ENCODE measurements at places on chromosomes 4 and X.

- no peak for DNase-seq
These were observed 73.3 kb downstream of the RGS12 start for GRCh38 chr4:3365871-3366842.

DNA sequence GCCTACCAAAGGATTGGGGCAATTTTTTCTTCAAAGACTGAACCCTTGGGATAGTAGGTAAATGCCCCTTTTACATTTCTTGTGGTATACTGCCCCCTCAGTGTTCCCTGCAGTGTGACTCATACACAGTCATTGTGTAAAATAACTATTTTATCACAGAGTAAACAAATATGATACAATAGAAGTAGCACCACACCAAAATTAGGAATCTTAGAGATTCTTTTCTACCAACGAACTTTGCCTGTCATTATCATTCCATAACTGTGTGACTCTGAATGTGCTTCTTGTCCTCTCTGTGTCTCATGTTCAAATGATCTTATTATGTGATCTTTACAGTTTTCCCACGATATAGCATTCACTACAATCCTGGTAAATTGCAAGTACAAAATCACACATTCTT is 517.0 kb downstream of the ZIC3 start:
- no peak for DNase-seq

DNA sequence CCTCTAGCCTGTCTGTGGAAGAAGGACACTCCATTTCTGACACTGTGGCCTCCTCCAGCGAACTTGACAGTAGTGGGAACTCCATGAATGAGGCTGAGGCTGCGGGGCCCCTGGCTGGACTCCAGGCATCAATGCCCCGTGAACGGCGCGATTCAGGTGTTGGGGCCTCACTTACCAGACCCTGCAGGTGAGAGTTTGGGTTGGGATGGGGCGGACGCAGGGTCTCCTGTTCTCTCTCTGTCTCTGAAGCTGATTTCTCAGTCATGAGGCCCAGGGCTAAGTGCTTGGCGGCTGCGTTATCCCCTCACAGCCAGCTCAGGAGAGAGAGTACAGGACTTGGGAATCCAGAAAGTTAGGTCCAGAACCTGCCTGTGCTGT is 71.0 kb downstream of the STARD8 start:
- DNase-seq = no peak

DNA sequence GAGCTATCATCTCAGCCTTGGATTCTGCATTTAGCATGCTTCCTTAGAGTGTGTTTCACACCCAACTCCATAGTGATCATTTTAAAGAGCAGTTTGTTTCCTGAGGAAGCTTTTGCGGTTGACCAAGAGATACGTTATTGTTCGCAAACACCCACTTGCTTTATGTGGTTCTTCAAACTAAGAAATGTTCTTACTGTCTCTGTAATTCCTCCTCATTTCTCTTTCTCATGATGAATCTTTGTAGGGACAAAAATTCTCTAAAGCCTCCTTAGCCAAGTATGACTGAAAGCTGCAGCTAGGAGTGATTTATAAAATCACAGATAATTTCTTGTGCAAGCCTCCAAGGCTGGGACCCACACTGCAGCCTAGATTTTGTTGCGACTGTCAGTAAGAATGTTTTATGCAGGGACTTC is 10.0 kb downstream of the TNIP3 start:
- DNase-seq = no peak

GRCh38 chr4:109708990-109709389 is 5.7 kb upstream of the CASP6 start:
- no peak for DNase-seq

GRCh38 chrX:119692191-119693039 is 553 bp downstream of the SEPTIN6 start:
- peak; percentile 33 for DNase-seq

- no peak for DNase-seq
These were observed 18.3 kb downstream of the FBXL5 start for GRCh38 chr4:15636818-15637217.

GRCh38 chr4:82753725-82754410 is 44.7 kb downstream of the SCD5 start:
- DNase-seq = no peak

- DNase-seq = no peak
These were observed 174.8 kb upstream of the CXCL13 start for GRCh38 chr4:77430847-77431246.

GRCh38 chrX:108664701-108665100 is 71.7 kb downstream of the IRS4 start:
- DNase-seq = no peak

DNA sequence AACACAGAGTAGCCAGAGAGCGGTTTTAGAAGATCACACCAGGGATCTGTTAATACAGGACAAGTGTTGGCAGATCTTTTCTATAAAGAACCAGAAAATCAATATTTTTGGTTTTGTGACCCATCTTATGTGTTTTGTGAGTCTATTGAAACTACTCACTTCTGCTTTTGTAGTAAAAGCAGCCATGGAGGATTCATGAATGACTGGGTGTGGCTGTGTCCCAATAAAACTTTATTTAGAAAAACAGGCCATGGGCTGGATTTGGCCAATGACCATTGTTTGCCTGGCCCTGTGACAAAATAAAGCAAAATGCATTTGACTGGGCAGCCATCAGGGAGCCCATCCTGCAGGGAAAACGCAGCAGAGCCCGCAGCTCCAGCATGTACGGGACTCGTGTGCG is 99.9 kb upstream of the ADRA2C start:
- no peak for DNase-seq

- no peak for DNase-seq
These were observed 1040.0 kb downstream of the FAT4 start for GRCh38 chr4:126354784-126355183.

- peak; percentile 79 for DNase-seq
These were observed 100.1 kb downstream of the CXXC4 start for GRCh38 chr4:104394406-104395167.

GRCh38 chr4:113761620-113762185 is at the start of gene CAMK2D:
TSS of gene CAMK2D (minus strand) at chr4:113761738. CDS start at chr4:113761068, 670 bp downstream.
- DNase-seq = peak; percentile 95

GRCh38 chr4:156781852-156782251 is 189.7 kb downstream of the PDGFC start:
- no peak for DNase-seq

DNA sequence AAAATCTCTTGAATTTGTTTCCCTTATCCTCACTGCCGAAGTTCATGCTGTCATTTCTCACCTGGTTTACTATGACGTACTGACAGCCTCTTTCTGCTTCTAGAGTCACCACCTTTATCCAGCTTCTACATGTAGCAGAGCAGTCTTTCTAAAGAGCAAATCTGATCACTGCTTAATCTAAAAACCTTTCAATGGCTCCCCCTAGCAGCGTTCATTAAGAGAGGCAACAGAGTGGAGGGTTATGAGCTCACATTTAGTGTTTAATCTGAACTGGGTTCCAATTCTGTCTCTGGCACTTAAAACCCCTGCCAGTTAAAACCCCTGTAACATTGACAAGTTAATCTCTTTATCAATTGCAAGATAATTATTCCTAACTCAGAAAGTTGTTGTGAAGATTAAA is 4.4 kb downstream of the RBPJ start:
- DNase-seq = peak; percentile 17

- DNase-seq = no peak
These were observed 73.3 kb downstream of the NCAPG start for GRCh38 chr4:17884063-17884462.

- no peak for DNase-seq
These were observed 46.6 kb downstream of the TSPAN7 start for GRCh38 chrX:38607976-38608375.

DNA sequence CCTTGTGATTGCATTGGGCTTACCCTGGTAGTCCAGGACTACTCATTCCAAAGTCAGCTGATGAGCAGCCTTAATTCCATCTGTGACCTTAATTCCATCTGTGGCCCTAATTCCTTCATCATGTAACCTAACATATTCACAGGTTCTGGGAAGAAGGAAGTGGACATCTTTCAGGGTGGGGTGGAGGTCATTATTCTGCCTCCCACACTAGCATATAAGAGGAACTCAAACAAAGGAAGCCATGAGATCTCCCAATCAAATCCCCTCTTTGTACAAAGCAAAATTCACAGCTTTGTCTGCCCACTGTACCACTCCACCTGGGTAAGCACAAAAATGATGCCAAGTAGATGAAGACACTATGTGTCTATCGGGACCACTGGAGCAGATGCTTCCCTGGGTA is 87.3 kb downstream of the SLC2A9 start:
- DNase-seq = no peak
